ENCODE measurements at places on chromosomes 5 and 9. TPM values are rescaled to one million over a fixed set of nuclear protein-coding genes. Genes with fewer than 3 reads are reported as not detected.

The PTPDC1 gene
- 7.1 TPM for total RNA-seq

The NR4A3 gene
- 7.1 TPM for total RNA-seq

The C9orf153 gene
- 0.42 TPM for total RNA-seq

The EQTN gene
- total RNA-seq: not detected

The BNC2 gene
- total RNA-seq: 11.4 TPM

The PCDHGB1 gene
- 10.3 TPM for total RNA-seq

The LVRN gene
- total RNA-seq: not detected

The LCN9 gene
- total RNA-seq: not detected

The BHMT gene
- not detected for total RNA-seq

The GLIPR2 gene
- total RNA-seq: 11.0 TPM

The NR5A1 gene
- total RNA-seq: not detected

The ELAVL2 gene
- total RNA-seq: not detected

The SLC34A1 gene
- not detected for total RNA-seq

The GRM6 gene
- not detected for total RNA-seq

The DIMT1 gene
- 18.4 TPM for total RNA-seq

The IFNA16 gene
- total RNA-seq: not detected

The GMCL2 gene
- total RNA-seq: not detected

The PRRX2 gene
- total RNA-seq: 1.1 TPM

The PCDHB13 gene
- total RNA-seq: 2.5 TPM

The F2RL1 gene
- total RNA-seq: 1.1 TPM

The FAM221B gene
- total RNA-seq: not detected

The KDM3B gene
- 55.1 TPM for total RNA-seq

The TTC23L gene
- total RNA-seq: not detected

The PRDM9 gene
- not detected for total RNA-seq

The PCDHGC4 gene
- total RNA-seq: 10.4 TPM

The LHFPL2 gene
- 7.6 TPM for total RNA-seq

The LOX gene
- total RNA-seq: 7.4 TPM

The ENTR1 gene
- total RNA-seq: 16.2 TPM

The OGN gene
- total RNA-seq: 7.4 TPM

The HTR1A gene
- total RNA-seq: not detected

The TSSK1B gene
- not detected for total RNA-seq

The CCDC183 gene
- total RNA-seq: 1.8 TPM

The TSLP gene
- total RNA-seq: 5.6 TPM

The MACIR gene
- 5.0 TPM for total RNA-seq

The ANXA2R gene
- 1.7 TPM for total RNA-seq

The ODF2 gene
- total RNA-seq: 13.0 TPM

The FAM53C gene
- total RNA-seq: 26.2 TPM

The DDX4 gene
- not detected for total RNA-seq

The PLEKHG4B gene
- not detected for total RNA-seq

The NTRK2 gene
- total RNA-seq: 2.4 TPM

The RFESD gene
- 3.0 TPM for total RNA-seq

The PDE4D gene
- 36.5 TPM for total RNA-seq

The CSF1R gene
- total RNA-seq: 21.2 TPM

The ENHO gene
- total RNA-seq: 0.42 TPM

The CXCL14 gene
- total RNA-seq: 2.0 TPM

The LRRC19 gene
- not detected for total RNA-seq

The IL31RA gene
- total RNA-seq: 0.54 TPM

The GPR151 gene
- total RNA-seq: not detected

The CCNJL gene
- 7.0 TPM for total RNA-seq

The OTULINL gene
- 4.0 TPM for total RNA-seq

The RETREG1 gene
- total RNA-seq: 199 TPM

The PRSS3 gene
- 0.89 TPM for total RNA-seq

The RNF183 gene
- total RNA-seq: not detected
